SK-N-MC (cell line): ENCODE measurements at places on chromosomes 4 and X.

DNA sequence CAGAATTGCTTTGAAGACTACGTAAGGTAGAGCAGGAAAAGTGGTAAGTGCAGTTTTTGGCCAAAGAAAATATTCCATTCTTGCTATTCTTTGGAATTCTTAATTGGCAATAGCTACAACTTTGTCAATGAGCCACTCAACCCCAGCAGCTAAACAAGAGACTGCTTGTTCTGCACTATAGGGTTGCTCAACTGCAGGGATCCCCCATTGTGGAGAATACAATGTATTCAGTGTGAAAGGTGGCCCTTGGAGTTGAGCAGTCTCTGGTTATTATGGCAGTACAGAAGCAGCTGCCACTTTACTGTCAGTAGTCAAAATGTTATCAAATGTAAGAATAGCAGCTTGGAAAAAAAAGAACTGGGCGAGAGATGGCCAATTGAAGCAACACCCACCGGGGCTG, 808.7 kb downstream of the CENPC start:
- DNase-seq = no peak

GRCh38 chr4:57494821-57495220, 384.6 kb upstream of the IGFBP7 start:
- DNase-seq = no peak

DNA sequence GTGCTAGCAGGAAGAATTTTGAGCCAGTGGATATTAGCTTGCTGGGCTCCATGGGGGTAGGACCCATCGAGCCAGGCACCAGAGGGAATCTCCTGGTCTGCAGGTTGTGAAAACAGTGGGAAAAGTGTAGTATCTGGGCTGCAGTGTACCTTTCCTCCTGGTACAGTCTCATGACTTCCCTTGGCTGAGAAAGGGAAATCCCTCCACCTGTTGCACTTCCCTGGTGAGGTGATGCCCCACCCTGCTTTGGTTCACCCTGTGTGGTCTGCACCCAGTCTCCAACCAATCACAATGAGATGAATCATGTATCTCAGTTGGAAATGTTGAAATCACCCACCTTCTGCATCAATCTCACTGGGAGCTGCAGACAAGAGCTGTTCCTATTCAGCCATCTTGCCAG, 341.4 kb upstream of the IRS4 start:
- DNase-seq = no peak

DNA sequence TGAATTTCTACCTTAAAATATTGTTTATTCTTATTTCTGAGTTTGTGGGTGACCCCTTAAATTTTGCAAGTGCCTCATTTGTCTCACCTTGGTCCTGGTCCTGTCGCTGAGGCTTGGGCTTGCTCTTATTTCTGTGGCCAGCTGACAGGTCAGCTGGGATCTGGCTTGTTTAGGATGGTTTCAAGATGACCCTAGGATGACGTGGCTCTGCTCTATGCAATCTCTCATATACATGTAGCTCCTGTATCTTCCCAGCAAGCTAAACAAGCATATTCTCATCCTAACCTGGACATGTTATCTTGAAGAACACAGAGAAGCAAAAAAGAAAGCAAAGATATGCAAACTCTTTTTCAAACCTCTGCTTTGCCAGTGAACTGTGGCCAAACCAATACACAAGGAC, 158.4 kb downstream of the BANK1 start:
- DNase-seq = no peak
